ENCODE measurements at places on chromosomes 1 and 21.

- DNase-seq, result no peak
Measured at GRCh38 chr1:183319051-183319450, 99.1 kb downstream of the NMNAT2 start.

GRCh38 chr1:65310078-65310587 lies 790 bp downstream of the DNAJC6 start:
- no peak for DNase-seq

DNA sequence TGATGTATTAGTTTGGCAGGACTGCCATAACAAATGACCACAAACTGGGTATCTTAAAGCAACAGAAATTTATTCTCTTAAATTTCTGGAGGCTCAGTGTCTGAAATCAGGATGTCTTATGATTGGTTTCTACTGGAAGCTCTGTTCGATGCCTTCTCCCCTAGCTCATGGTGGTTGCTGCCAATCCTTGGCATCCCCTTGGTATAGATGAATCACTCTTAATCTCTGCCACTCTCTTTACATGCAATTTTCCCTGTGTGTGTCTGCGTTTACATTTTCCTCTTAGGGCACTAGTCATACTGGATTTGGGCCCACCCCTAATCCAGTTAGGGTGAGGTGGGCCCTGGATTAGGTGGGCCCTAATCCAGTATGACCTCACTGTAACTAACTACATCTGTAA lies 54.7 kb upstream of the MPC2 start:
- DNase-seq, result no peak

DNA sequence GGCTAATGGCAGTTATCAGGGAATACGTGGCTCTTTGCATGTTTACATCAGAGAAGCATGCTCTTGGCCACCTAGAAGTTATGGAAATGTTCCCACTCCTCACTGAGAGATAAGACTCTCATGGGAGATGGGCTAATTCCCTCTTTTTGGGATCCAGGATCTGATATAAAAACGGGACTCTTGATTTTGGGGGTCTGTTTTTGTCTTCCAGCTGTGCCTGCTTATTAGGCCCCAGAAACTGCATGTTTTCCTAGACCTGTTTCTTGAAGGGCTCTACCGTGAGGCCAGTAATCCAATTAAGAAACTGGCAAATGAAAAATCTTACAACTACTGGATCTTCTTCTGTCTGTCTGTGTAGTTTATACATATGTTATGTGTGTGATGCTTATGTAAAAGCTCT lies 47.0 kb upstream of the PTCH2 start:
- DNase-seq, result no peak

GRCh38 chr1:74415935-74416334 lies 96.5 kb downstream of the LRRC53 start:
- no peak for DNase-seq

DNA sequence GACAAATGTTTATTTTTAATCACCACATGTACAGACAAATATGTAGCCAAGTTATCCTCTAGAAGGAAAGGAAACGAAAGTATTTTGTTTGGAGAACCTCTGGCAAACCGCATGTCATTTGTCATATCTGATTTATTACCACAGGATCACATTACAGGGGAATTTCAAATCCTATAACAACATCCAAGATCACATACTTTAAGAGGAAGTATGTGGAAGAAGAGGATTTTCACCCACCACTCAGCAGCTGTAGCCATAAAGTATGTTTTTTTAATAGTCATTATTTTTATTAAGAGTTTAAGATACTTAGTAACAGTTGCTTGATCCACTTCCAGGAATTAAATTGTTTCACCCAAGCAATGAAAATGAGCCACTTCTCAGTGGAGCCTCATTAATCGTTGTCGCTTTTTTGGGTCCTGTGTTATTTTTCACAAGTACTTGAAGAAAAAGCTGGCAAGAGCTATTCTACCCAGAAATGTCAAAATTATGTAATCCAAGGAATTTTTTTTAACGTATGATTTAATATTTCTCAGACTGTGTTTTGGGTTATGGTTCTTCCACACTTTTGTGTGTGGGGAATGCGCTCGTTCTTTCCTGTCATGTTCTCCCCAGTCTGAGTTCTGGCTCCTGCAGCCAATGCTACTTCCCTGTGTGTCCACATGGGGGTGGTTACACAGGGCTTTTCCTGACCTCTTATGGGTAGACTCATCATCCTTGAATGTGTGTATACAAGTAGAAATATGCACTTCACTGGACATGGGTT lies 6.9 kb downstream of the SERTAD4 start:
- DNase-seq, result no peak

DNA sequence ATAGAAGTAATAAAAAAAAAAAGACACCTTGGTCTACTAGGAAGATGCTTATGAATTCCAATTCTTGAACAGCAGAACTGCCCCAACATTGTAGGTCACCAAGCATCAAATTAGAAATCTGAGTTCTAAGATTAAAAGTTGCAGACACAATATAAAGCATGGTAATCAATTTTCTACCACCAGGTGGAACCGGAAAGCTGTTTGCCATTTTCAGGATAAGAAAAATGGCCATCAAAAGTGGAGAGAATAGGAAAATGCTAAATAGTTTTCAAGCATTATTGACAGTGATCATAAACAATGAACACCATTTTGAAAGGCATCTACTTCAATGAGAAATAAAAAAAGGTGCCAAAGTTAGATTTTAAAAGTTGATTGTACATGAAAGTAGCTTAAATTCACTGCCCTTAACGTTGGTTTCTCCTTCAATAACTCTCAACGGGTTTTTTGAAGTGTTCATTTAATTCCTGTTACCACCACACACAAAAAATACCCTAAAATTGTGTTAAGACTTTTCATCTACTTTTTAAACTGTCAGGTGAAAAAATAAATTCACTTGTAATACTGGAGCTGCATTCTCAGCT lies 252.9 kb downstream of the KCNT2 start:
- no peak for DNase-seq

DNA sequence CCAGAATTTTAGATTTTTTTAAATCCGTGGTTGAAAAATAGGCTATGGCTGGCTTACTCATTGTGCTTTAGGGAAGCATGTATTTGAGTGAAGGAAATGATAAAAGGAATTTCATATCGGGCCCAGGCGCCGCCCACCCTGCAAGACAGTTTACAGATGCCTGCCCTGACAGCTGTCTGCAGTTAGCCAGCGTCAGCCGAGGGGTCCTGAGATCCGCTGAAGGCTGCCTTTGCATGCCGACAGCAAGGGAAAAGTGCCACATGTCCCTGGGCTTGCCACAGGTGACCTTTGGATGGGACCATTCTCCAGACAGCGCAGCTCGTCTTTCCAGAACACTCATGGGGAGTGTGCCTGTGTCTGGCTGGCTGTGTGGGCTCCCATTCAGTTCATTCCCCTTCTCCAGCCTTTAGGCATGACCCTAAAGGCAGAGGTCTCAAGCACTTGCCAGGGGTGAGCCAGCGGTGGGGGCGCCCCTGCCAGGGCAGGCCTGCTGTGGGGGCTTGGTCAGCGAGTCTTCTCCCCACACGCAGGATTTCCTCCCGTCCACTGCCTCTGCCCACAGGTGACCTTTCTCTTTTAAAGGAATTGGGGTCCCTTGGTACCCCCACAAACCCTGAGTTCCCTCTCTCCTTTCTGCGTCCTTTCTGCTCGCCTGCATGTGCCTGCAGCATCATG lies 46.1 kb upstream of the TRAPPC10 start:
- no peak for DNase-seq

DNA sequence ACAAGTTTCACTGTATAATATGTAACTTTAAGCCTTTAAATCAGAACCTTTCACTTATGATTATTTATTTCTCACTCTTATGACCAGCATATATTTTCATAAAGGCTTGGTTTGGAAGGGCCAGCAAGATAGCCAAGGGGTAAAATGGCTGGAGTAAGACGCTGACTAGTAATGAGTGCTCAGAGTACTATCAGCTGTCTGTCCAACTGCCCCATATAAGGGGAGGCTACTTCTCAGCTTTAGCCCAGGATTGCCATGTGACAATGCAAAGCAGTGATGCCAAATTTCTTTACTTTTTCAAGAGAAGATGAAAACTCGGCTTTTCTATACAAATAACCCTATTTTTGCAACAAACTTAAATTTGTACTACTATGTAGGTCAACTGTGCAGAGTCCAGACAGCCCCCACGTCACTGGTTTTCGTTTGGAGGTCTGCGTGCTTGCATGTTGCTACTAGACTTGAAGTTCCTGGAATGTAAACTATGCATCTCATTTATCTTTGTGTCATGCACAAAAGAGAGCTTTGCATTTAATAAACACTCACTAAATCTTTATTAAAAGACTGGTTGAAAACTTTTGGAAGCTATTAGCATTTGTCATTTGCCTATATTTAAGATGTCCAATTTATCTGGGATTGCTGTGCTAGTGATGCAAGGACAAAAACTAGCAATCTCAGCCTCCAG lies 110.4 kb downstream of the TNFSF18 start:
- DNase-seq, result no peak

DNA sequence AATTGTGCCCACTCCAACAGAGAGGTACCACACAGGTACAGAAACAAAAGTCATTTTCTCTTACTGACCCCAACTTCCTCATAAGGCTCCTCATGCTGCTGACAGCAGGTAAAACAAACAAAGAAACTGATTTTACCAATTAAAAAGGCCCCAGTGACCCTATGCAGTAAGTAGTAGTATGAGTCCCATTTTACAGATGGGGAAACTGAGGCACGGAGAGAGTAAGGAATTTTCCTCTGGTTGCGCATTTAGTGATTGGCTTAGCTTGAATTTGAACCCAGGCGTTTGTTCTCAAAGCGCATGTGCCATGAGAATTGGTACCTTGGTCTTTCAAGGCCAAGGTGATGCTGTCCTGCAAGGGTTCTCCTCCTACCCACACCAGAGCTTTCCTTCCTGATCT lies 66.1 kb upstream of the ZBTB40 start:
- DNase-seq, result no peak

DNA sequence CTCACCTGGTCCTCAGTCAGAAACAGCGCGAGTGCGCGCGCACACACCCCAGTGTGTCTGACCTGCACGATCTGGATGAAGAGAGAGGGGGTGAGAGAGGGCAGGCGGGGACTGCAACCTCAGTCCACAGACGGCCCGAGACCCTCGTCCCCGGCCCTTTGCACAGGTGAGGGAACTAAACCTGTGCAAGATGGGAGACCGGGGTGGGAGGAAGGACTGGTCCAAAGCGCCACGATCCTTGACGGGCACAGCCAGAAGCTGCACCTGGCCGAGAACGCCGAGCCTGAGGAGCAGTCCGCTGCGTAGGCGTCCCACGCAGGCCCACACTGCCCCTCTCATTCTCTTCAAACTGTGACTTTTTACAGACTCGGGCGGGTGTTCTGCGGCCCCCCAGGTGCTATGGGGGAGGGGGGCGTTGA lies 519 bp upstream of the IQCC start:
- no peak for DNase-seq

GRCh38 chr1:114324662-114324965 lies 170.9 kb upstream of the SYT6 start:
- DNase-seq, result no peak

DNA sequence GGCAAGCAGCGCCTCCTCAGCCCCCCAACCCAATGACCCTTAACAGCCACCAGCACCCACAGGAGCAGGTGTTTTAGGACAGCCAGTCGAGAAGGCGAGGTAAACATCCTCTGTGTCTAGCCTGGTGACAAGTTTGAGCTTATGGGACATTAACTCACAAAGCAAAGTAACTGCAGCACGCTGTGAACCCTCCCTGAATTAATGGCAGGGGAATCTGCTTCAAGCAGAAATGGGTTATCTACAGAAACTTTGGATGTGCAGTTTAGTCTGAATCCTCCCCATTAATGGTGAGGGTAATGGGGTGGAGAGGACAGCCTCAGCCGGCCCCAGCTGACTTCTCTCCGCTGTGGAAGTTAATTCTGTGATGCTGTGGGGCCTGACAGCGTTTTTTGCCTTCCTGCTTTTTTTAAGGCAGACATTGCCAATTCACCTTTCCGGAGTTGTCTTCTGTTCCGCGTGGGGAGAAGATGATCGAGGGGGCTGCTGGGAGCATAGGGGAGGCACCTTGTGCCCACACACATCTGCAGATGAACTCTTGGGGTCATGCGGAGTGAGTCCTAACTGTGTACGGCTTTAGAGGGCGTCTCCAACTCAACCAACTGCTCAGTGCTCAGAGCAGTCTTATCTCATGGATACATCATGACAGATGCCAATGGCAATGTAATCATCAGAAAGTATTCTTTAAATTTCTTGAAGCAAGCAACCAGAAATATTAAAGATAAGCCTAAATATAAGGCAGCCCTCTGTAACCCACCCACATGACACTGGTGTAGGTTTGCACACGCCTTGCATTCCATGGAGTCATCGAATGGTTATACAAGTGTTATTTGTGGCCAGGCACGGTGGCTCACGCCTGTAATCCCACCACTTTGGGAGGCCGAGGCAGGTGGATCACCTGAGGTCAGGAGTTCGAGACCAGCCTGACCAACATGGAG lies 41.0 kb downstream of the POFUT2 start:
- no peak for DNase-seq

DNA sequence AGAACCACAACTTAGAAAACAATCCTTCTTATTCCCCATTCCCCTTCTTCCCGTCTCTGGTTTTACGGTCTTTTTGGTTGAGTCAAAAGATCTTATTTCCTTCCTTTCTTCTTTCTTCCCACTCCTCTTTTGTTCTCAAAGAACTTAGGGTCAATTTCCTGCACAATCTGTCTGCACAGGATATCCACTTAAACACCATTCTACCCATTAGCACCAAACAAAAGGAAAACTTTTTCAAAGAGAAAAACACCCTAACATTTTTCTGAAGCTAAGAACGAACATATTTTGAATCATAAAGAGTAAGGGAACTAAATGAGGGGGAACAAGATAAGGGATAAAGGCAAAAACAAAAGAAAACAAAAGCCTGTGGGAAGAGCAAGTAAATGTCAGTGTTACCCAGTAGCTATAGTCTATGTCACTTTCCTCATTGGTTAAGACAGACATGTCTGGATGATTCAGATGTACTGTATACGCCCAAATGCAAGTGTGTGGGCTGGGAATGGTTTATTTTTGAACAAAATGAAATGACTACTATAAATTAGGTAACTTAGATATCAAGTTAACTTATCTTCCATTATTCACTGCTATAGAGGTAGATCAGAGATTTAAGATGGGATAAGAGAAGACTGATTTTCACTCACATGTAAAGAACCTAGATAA lies 59.9 kb downstream of the TOR3A start:
- no peak for DNase-seq

DNA sequence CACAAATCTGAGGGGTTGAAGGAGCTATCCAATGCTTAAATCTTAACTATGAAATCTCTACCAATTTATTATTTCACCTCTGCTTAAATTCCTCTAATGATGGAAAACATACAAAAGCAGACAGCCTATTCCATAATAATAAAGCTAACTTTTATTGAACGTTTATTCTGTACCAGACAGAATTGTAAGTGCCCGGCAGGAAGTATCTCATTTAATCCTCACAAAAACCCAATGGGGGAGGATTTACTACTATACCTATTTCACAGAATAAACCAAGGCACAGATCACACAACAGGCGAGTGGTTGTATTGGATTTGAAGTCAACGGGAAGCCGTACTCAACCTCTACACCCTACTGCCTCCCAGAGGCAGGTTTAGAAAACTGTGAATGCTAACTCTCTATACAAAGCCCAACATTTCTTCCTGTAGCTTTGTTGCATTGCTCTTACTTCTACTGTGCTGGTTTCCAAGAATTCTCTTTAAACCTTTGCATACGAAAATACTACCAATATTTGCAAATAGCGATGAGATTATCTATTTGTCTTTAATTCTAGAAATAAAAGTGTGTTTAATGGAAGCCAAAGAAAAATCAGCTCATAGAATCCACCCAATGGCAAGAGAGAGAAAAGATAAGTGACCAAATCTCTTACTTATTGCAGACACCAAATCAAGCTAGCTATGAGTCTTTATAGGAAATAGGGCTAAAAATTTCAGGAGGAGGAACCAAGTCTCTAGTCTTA lies 33.5 kb upstream of the C1orf53 start:
- DNase-seq, result peak; percentile 67

GRCh38 chr1:53367503-53368313 lies 39.8 kb upstream of the LRP8 start:
- peak; percentile 46 for DNase-seq

- DNase-seq, result peak; percentile 21
Measured at GRCh38 chr1:159889821-159890252, 10.1 kb downstream of the CFAP45 start.

All from CD4-positive, alpha-beta T cell treated with Interleukin-10 for 1 hour (primary cell).